ENCODE measurements at places on chromosomes 11 and 22.

- DNase-seq, result no peak
Measured at GRCh38 chr11:117953024-117953671, 23.9 kb upstream of the TMPRSS13 start.

DNA sequence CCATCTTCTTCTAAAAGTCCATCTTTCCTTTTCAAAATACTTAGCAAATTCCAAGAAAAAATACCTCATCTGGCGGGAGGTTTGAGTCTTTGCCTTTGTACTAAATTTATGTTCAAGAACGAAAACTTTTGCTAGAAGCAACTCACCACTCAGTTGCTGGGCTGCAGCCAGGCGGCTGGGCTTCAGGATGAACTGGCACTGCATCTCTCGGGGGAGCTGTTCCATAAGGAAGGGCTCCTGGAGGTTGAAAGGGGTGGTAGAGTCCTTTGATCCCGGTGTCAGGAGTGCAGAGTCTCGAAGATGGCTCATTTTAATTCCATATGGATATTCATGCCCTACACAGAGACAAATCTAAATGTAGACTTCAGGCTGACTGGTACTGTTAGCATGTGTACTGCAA lies 105.8 kb downstream of the ARHGAP20 start:
- DNase-seq, result no peak

DNA sequence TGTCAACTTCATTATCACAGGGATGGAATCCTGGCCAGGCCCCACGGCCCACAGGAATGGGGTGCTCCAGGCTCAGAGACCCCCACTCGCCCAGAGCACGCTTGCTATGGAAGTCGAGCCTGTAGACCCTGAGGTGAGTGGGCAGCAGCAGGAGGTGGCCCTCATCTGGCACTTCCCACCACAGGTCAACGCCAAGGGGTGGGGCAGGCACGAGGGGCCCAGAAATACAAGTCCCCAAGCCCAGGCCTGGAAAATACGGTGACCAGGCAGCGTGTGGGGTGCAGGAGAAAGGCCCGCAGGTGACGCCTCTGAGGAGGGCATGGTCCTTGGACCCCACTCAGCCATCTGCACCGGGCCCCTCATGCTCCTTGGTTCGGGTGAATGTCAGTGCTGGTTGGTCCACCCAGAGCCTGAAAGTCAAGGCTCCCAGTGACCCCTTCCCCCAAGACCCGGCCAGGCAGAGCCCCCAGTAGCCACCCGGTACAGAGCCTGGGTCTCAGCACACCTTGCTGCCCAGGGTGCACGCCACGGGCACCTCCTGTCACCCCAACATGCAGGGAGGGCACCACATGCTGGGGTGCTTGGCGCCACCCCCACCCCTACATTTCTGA lies 2.4 kb downstream of the MOB2 start:
- DNase-seq, result no peak

DNA sequence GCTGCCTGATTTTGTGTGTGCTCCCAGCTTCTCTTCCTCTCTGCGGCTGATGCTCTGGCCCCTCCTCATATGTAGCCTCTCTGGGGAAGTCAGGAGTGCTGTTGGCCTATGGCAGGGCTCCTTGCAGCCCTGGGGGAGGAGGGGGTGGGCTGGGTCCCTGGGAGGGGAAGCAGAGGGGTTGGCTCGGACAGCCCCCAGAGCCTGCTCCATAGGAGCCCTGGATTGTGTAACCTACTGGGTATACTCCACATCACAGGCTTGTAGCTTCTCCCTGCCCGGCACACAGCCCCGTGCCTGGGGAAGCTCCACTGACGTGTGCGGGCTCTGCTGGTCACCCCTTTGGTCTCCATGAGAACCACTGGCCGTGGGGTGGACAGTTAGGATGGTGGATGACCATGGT lies 113.8 kb downstream of the ST3GAL4 start:
- peak; percentile 15 for DNase-seq

GRCh38 chr11:8715501-8715900 lies 32.9 kb downstream of the RPL27A start:
- no peak for DNase-seq

DNA sequence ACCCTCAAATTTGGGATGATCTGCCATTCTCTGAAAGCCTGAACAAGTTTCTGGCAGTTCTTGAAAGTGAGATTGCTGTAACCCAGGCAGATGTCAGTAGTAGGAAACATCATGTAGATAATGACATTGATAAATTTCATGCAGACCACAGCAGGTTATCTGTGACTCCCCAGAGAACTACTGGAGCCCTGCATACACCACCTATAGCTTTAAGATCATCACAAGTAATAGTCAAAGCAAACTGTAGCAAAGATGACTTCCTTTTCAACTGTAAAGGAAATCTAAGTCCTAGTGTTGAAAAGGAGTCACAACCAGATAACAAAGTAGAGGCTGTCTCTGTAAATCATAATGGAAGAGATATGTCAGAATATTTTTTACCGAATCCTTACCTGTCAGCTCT lies 31.0 kb downstream of the DDIAS start:
- no peak for DNase-seq

DNA sequence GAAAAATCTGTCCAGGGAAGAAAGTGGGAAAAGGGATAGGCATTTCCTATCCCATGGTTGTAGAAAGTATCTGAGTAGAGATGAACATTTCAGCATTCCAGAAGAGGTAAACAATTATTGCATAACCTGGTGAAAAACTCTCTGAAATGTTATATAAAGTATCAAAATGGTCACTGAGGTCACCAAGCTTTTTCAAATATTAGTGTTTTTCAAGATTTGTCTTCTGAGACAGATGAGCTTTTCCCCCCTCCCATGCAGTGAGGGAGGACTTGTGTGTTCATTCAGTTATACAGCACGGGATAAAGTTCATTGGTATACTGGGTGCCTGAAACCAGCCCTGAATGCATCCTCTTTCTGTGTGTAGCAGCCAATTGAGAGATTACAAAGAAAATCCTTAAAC lies 1.9 kb upstream of the DEPDC7 start:
- no peak for DNase-seq

DNA sequence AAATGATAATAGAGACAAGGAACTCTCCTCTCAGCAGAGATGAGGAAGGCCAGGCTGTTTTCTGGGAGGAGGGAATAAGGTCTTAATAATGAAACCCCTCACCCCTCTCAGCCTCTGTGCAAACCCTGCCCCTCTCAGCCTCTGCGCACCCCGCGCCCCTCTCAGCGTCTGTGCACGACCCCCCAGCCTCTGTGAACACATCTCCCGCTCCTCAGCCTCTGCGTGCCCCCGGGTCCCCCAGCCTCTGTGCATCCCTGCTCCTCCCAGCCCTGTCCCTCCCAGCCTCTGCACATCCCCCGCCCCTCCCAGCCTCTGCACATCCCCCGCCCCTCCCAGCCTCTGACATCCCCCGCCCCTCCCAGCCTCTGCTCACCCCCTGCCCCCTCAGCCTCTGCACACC lies 837.8 kb downstream of the TBC1D22A start:
- no peak for DNase-seq

- DNase-seq, result no peak
Measured at GRCh38 chr11:14422814-14423182, 63.8 kb upstream of the RRAS2 start.

- peak; percentile 43 for DNase-seq
Measured at GRCh38 chr11:17894929-17895658, 117.8 kb downstream of the SERGEF start.

DNA sequence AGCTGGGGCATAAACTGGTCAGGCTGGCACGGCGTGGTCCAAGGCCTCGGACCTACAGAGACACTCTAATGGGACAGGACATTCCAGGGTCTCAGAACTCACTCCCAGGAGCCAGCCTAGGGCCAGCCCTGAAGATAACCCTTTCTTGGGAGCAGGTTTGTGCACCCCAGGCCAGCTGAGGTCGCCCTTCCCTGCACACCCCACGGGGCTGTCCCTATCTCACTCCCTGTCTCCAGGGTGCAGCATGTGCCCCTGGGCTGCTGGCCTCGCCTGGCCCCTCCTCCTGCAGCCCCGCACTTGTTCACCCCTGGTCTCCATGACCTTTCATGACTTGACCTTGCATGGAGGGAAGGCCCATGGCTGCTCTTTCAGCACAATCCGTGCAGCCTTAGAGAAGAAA lies 1321.8 kb downstream of the BRD1 start:
- DNase-seq, result no peak

- no peak for DNase-seq
Measured at GRCh38 chr11:112221274-112221835, 4.9 kb upstream of the PTS start.

GRCh38 chr11:43920598-43921419 lies 21.6 kb upstream of the C11orf96 start:
- DNase-seq, result no peak

- DNase-seq, result no peak
Measured at GRCh38 chr11:106176817-106177216, 99.4 kb downstream of the AASDHPPT start.

- DNase-seq, result no peak
Measured at GRCh38 chr11:126328001-126328390, 24.1 kb downstream of the DCPS start.

DNA sequence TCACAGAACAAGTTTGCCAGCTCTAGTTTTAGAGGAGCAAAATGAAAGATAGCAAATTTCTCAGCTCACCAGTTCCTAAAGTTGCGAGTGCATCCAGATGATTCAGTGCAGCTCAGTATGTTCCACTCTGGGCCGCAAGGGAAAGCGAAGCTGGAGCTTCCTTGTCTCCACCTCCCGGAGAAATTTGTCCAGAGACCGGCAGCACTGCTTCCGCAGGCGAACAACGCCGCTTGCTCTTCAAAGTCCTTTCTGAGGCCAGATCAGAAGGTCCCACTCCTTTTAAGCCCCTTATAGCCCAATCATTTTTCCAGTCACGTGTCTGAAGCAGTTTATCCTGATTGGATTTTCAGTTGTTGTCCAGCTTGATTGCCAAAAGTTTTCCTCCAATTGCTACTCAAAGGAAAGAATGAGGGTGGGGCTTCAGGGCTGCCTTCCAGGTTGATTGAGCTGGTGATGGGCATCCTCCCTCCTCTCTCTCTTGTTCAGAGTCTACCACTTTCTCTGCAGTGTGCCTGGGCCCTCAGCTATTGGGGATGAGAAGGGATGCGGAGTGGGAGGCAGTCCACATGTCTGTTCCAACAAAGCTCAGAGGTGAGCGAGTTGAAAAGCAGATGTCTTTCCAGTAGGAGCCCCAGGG lies at the start of gene ZNF280A:
Gene ZNF280A (minus strand): TSS at position 251 of the 637 bp plus-strand sequence. CDS start 4,640 bp downstream, outside the sequence.
- DNase-seq, result no peak

GRCh38 chr11:72483412-72484186 lies 49.3 kb upstream of the CLPB start:
- DNase-seq, result no peak

- DNase-seq, result no peak
Measured at GRCh38 chr11:118911113-118911879, 14.4 kb downstream of the BCL9L start.

DNA sequence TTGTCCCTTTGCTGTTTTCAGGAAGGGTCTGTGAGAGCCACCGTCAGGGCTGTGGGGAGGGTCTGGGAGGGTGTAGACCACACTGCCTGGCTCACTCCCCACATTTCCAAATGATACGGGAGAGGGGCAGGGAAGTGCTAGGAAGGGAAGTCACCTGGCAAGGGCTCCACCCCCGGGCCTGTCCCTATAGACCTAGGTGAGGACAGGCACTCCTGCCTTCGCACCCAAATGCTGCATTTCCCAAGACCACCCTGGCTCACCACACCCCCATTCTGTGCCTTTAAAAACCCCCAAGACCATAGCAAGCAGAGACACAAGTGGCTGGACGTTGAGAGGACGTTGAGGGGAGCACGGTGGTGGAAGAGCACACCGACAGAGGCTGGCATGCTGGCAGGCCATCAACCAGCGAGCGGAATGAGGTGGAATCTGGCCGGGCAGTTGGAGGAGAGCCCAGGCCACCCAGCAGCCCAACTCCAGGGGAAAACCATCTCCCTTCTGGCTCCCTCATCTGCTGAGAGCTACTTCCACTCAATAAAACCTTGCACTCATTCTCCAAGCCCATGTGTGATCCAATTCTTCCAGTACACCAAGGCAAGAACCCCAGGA lies 45.7 kb downstream of the GNB1L start:
- no peak for DNase-seq

DNA sequence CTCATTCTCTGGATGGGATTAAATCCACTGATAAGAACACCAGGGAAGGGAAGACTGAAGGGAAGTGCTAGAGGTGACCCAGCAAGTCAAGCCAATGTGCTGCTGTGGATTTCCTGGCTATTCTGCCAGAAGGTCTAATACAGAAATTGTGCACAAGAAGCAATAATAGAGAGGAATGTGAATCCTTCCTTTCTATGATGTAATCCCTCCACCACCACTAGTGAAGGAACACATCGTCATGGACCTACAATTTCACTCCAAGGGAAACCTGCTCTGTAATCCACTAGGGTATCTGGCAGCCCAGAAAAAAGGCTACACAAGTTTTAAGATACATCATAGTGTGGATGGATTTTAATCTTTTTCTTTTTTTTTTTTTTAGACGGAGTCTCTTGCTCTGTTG lies 17.4 kb downstream of the LARGE2 start:
- no peak for DNase-seq

GRCh38 chr11:40170078-40170477 lies 1289.4 kb downstream of the LRRC4C start:
- no peak for DNase-seq

DNA sequence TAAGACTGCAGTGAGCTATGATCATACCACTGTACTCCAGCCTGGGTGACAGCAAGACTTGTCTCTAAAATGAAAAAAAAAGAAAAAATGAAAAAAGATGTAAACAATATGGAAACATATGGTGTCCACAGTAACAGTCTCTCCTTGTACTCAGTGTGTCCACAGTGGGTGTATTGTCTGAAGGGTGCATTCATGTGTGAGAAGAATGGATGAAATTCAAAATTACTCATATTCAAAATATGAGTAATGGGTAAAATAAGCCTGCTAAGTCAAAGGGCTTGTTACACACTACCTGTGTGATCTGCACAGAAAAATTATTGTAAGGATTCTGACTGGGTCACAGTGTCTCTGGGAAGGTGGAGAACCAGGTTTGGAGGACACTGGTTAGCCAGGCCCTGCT lies 26.9 kb downstream of the PPFIA1 start:
- no peak for DNase-seq

GRCh38 chr22:19636696-19637407 lies 77.5 kb upstream of the SEPTIN5 start:
- DNase-seq, result no peak

DNA sequence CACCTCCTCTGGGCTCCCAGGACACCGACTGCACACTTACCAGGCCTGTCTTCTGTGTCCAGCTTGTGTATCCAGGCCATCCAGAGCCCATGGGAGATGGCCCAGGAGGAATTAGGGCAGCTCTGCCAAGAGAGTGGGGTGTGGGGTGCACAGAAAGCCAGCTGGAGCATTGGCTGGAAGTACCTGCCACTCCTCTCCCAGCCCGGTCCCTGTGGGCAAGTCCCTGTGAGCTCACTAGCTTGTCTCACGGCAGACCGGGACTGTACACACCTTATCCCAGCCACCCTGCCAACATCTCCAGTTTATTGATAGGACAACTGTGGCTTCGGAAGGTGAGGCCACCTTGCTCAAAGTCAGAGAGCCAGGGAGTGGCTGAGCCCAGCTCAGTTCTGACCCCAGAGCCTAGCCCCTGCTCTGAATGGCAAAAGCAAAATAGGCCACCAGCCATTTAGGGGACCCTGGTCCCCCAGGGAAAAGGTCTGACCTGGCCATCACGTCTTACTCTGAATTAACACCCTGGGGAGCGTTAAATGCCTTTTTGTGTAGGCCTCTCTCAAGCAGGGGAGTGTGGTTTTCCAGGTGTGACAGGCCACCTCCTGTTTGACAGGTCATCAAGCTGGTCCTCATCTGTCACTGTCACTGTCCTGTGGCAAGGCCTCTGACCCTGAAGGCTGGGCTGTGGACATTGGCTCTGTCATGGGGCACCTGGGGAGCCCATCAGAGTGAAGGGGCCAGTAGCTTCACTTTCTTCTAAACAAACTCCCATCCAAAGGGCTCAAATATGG lies 15.1 kb downstream of the UQCR10 start:
- DNase-seq, result peak; percentile 19

- peak; percentile 32 for DNase-seq
Measured at GRCh38 chr11:34264303-34265110, 93.3 kb downstream of the ABTB2 start.

GRCh38 chr11:106331176-106331575 lies 253.7 kb downstream of the AASDHPPT start:
- DNase-seq, result no peak
